ENCODE measurements at places on chromosomes 4 and X.

- DNase-seq: no peak
Measured at GRCh38 chr4:187178587-187178986, 454.9 kb upstream of the FAT1 start.

DNA sequence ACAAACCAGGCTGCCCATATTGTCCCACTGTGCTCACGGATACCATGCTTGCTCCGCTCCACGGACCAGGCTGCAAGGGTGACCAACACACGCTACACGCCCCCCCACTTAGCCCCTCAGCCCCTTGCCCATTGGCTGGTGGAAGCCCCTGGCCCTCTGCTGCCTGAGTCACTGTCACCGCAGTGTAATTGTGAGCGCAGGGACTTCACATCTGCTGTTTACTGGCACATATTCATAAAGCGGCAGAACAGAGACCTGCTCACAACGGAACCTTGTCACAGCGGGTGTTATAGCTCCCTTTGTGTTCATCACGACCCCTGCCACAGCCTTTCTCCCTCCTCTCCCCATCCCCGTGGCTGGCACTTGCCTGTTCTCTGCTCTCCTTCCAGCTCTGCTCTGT, 83.7 kb downstream of the PSAPL1 start:
- DNase-seq: no peak

GRCh38 chr4:165873298-165874071, 448 bp downstream of the TLL1 start:
- no peak for DNase-seq

- no peak for DNase-seq
Measured at GRCh38 chr4:189304809-189305208, 635.9 kb upstream of the FRG1 start.

DNA sequence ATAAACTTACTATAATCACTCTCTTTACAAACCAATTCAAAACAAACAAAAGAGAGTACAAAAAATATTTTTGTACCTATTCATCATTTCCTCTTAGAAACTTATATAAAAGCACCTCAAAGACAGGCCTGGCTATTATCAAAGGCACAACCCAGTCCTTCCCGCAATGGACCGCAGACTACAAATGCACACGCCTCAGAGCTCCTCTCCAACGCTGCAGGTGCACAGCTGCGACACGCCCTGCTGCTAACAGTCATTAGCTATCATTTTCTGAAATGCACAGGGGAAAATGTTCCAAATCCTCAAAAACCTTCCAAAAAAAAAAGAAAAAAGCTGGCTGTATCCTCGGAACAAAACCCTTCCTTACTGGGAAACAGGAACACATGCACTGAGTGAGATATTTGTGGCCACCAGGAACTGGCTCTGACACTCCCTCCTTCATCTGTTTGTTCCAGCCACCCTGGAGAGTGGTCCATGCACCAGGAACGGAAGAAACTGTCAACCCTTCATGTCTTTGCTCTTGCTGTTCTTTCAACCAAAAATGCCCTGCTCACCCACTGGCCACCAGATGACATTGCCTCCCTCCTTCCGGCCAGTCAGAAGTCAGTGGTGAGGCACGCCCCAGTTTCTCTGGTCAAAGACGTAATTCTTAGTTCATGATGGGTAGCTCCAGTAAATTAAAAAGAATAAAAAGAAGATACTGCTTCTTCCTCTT, 16.7 kb downstream of the IRF2 start:
- DNase-seq: no peak

DNA sequence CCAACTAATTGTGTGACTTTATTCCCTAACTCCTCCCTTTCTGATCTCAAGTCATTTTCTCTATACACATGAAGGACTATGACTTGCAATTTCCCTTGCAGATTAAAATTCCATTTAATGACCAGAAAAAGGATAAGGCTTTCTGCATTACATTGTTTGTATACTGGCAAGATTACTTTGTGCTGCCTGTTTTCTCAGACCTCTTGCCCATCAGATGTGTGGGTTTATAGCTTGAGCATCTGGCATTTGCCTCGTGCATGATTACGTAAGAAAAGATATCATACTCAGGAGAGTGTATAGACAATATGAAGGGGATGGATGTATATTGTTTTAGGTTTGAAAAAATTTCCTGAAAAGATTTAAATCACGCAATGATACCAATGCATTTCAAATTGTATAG, 593.8 kb upstream of the SLIT2 start:
- no peak for DNase-seq

All from erythroblast (primary cell).